Stimulated activated CD8-positive, alpha-beta memory T cell treated with anti-CD3 and anti-CD28 coated beads, Interleukin-4, amount 100 ng/mL, for 4 hours (primary cell): ENCODE measurements at places on chromosomes 5 and 9.

DNA sequence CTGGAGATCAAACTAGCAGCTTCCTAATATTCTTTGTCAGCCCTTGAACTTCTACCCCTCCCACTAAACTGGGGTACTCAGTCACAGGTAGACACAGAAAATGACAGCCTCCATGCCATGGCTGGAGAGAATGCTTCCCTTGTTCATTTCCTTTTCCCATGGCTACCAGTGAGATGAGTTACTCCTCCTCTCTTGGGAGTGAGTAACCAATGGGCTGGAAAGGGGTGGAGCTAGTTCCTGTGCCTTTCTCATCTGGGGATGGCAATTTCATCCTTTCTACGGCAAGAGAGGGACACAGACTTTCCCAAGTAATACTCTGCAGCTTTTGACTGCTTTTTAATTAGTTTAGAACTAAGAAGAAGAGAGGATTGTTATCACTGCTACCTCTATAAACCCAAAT lies 1045.6 kb upstream of the WWC1 start:
- no peak for DNase-seq

DNA sequence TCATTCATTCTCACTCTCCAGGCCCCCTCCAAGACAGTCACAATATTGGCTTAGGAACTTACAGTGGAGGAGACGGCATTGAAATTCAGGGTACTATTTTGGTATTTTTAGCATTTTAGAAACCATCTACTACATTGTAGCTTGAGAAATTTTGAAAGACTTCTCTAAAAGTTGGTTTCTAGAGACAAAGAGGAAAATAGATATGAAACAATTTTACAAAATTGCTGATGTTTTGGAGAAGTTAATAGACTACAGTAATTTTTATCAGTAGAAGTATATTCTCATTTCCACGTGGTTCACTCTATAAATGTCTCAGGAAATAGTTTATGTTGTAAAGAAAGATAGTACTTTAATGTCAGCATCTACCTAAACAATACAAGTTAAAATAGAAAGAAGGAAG lies 63.2 kb upstream of the ZSWIM6 start:
- no peak for DNase-seq

GRCh38 chr5:154758493-154758892 lies 3.3 kb downstream of the LARP1 start:
- DNase-seq = no peak

GRCh38 chr9:129640086-129640870 lies 1.7 kb downstream of the ASB6 start:
- DNase-seq = no peak

DNA sequence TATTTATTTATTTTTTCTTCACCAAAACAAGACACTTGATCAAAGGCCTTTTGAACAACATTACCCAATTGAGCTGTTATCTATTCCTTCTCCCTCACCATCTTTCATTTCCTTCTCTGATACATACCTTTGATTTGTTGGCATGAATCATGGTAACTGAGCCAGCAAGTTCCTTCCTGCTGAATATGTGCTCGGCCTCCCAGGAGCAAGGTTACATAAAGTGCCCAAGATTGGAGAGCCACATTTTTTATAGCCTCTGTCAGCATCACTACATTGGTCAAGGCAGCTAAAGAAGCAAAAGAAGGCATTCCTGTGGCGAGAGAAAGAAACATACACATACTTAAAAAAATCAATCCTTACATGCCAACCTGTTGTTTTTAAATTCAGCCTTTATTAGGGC lies 369.6 kb downstream of the CYLC2 start:
- DNase-seq = no peak

GRCh38 chr5:322942-323879 lies 1.7 kb downstream of the AHRR start:
- no peak for DNase-seq

DNA sequence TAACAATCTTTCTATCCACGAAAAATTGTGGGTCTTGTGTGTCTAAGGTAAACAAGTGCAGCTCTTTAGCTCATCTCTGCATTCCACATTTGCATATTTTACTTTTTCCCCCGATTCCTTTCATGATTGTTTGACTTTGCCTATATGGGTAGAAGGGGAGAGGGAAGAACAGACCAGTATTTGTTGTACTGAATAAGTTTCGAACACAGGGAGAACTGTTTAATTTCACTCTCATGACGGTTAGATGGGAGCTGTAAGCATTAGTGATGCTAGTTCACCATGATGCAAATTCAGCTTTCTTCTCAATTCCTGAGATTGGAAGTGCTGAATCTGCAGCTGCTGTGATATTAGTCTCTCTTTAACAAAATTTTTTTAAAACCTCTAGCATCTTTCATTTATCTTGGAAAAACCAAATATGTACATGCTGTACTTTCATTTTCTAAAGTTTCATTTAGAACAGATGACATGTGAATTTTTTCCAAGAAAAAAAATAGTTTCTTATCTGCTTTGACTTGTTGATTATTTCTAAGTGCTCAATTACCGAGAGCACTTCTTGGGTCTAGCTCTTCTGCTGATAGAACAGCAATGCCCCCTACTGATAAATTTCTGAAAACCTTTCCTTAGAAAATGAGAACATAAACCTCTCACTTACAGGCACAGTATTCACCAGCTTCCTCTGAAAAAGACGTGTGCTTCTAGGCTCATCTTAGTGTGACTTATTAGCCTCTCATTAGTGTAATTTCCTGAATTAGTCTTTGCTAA lies 149.5 kb downstream of the BAAT start:
- no peak for DNase-seq

- no peak for DNase-seq
These were observed 44.8 kb upstream of the SNX2 start for GRCh38 chr5:122730037-122730436.

- DNase-seq = no peak
These were observed 18.7 kb downstream of the IFT74 start for GRCh38 chr9:26974927-26975326.

- no peak for DNase-seq
These were observed 11.0 kb downstream of the UBAC1 start for GRCh38 chr9:135950135-135950682.

GRCh38 chr5:59698207-59699178 lies 195.0 kb downstream of the PDE4D start:
- no peak for DNase-seq

DNA sequence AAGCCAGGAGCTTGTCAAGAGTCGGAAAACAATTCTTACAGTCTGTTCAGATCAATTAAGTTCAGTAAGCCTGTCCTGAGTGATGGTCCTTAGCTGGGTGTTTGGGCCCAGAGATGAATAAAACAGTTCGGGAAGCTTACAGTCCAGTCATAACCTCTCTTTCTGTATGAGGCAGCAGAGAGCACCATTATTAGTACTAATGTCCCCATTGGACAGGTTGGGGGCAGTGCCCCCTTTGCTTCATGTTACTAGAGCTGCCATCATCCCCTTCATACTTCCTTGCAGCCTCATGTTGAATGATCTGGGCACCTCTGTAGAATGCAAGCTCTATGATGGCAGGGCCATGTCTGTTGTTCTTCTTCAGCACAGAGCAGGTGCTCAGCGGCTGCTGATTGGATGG lies 9.8 kb downstream of the DOCK2 start:
- DNase-seq = no peak

GRCh38 chr5:157167214-157167621 lies 1.2 kb upstream of the GARIN3 start:
- DNase-seq = no peak

- DNase-seq = no peak
These were observed 8.7 kb upstream of the FBN2 start for GRCh38 chr5:128546658-128547281.

GRCh38 chr5:42586625-42587024 lies 163.4 kb downstream of the GHR start:
- DNase-seq = no peak

- DNase-seq = no peak
These were observed 137.0 kb upstream of the ACOT12 start for GRCh38 chr5:81530919-81531318.

DNA sequence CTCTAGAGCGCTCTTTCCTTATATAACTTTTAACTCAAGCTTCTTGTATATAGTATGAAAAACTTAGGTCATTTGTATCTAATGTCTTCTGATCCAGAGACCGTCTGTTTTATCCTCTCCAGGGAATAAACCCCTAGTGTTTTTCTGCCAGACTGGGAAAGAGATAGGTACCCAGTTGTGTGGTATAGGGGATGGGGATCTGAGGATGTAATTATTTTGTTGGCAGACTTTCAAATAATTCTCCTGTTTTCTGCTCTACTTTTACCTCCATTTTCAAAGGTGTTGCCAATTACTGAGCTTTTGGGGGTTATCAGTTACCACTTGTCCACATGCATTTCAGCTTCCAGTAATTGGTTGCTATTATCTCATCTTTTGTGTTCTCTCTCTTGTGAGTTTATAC lies 17.9 kb downstream of the CCDC171 start:
- no peak for DNase-seq

GRCh38 chr5:4511996-4512656 lies 628.0 kb upstream of the ADAMTS16 start:
- DNase-seq = no peak

DNA sequence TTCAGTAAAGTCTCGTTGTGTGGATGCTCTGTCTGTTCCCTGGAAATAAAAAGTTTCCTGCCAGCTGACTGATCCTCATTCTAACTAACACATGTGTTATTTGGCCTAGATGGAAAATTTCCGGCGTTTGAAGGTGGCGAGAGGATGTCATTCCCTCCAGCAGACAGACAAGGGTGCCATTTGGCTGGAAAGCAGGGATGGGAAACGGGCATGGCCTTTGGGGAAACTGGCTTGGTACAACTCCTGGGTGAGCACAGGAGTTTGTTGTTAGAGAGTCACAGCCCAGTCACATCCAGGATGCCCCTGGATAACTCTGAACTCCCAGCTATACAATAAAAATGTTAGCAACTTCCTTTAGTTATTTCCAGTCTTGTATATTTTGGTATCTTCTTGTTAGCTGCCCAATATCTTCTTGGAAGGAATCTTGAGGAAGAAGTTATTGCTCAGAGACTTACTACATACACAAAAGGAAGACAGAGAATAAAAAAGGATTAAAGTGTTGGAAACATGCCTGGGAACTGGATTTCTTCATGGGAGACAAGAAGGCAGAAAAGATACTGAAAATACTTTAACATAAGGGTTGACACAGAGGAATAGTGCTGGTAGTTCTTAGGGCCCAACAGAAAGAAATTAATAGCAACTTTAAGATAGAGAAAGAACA lies 41.9 kb downstream of the TEK start:
- no peak for DNase-seq

DNA sequence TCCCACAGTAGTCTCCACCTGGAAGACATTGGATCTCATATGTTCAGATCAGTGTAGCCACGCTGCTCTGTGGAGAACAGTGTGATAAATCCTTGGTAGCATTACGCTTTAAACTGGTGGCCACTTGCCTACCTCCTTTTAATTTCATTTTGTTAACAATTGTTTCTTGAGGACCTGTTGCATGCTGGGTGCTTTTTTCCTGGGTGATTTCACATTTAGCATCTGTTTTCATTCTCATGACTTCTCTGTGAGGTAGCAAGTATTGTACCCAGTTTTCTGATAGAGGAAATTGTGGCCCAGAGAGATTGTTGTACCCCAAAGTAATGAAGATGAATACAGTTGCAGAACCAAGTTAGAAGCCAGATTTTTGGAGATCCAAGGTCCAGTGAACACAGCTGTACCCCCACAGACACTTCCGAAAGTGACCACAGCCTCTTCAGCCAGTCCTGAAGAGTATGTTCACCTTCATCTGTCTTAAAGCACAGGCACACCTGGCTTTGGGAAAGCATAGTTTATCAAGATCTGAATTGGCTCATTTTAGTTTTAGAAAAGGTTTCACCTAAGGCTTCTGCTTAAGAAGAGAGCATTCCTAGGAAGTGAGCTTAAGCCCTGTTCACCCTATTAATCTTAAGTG lies 75.2 kb downstream of the F2RL2 start:
- no peak for DNase-seq

DNA sequence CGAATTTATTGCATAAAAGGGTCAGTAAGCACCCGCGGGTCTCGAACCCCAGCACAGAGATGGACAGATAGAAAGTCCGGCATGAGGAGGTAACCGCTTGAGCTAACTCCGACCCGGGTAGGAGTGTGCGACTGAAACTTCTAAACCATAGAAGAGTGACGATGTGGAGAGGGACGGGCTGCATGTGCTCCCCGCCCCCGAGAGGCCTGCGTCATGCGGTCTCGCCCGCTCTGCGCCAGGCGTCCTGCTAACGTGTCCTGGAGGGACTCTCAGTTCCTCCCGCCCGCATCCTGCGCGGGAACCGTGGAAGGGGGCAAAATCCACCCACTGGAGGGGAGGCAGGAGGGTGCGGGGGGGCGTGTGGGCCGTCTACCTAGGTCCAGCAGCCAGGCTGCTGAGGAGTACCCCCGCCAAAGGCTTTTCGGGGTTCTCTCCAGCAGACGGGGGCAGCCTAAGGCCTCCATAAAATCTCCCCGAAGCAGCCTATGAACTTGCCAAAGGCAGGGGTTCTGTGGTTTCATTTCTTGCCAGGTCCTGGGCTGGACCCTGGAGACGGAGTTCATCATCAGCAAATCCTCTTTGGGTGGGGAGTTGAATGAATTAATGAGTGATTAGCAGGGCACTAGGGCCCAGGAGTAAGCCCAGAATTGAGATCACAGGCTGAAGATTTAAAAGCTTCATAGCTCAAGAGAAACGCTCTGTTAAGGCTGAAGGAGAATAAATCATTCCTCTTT lies 51.9 kb downstream of the TGFBI start:
- DNase-seq = no peak

DNA sequence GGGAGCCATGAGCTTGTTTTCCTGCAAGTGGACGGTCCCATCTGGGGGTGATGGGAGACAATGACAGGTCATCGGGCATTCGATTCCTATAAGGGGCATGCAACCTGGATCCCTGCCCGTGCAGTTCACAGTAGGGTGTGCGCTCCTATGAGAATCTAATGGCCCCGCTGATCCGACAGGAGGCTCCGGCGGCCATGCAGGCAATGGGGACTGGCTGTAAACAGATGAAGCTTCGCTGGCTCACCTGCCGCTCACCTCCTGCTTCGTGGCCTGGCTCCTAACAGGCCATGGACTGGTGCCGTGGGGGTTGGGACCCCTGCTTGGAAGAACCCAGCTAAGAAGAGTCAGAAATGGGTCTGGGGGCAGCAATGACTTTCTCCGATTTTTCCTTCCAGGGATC lies 21.0 kb downstream of the PAEP start:
- no peak for DNase-seq

GRCh38 chr5:153629027-153629895 lies 138.8 kb downstream of the GRIA1 start:
- no peak for DNase-seq

DNA sequence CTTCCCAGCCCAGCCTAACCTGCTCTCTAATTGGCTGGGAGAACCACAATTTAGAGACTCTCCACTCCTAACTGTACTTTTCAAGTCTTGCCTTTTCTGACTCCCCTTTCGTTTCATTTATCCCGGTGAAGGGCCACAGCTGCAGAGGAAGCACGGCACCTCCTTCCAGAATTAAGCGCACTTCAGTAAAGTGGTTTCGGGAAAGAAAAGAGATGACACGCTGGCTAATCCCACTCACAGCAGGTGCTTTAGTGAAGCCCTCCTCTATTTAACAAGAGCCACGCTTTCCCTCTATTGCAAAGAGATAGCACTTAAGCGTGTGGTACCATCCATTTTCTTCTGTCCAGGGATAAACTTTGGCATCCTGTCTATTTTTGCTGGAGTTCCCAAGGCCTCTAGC lies 4.8 kb downstream of the DNAH5 start:
- no peak for DNase-seq

GRCh38 chr5:179215576-179215975 lies 129.7 kb downstream of the ADAMTS2 start:
- no peak for DNase-seq

GRCh38 chr9:93686880-93687236 lies 110.5 kb downstream of the PHF2 start:
- DNase-seq = no peak

- DNase-seq = no peak
These were observed 14.1 kb downstream of the TRIM7 start for GRCh38 chr5:181190711-181191525.

- no peak for DNase-seq
These were observed 1.4 kb downstream of the PHF19 start for GRCh38 chr9:120875643-120875953.
